ENCODE measurements at places on chromosomes 16 and 17. TPM values are rescaled to one million over a fixed set of nuclear protein-coding genes. Genes with fewer than 3 reads are reported as not detected.

Gene SOX9
- 65.9 TPM for total RNA-seq

DNA sequence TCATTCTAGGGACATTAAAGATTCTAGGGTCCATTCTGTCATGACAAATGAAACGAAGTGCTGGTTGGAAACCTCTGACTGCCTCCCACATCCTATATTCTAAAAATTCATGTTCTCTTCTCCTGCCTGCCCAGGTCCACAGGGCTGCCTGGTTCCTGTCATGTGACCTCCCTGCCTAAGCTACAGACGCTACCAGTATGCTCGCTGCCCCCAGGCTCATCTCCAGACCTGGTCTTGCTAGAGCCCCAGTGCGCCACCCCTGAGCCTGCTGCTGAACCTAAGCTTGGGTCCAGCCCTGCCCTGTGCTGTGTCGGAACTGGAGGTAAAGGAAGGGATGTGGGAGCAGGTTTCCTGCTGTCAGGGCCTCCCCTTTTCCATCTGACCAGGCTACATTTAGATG lies 231.6 kb upstream of the CDH5 start:
- DNase-seq, result no peak

- DNase-seq, result no peak
Measured at GRCh38 chr17:77481476-77482374, 341.0 kb downstream of the SEC14L1 start.

DNA sequence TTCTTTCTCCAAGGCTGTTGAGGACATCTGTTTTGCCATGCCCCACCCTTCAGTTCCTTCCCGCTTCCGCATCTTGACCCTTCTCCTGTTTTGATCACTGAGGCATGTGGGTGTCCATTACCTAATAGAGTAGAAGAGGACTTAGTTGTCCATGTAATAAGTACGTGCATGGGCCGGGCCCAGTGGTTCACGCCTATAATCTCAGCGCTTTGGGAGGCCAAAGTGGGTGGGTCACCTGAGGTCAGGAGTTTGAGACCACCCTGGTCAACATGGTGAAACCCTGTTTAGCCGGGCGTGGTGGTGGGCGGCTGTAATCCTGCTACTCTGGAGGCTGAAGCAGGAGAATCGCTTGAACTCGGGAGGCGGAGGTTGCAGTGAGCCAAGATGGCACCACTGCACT lies 637.8 kb upstream of the EEF2KMT start:
- no peak for DNase-seq

DNA sequence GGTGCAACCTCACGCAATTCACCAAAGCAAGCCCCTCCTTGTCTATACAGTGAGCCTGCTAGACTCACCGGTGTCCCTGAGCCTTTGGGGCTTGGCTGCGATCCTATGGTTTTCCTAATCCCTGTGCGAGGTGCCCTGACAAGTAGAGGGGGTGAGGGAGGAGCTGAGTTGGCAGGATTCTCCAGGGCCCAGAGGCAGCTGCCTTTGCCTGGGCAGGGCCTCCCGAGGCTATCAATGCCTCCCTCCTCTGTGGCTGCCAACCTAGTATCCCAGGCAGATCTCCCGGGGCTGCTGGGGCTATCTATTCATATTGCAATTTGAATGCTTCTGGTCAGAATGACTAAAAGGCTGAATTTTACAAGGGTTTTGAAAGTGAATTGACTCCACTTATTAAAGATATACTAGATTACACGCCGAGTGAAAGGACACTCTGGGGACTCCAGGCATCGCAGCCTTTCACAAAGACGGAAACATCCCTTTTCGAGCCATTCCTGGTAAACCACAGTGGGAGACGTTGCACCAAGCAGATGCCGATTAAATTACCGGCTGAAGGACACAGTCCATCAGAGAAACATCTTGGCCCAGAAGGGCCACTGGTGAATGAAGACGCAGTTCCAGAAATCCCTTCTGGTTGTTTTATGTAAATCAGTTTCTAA lies 11.3 kb upstream of the PITPNM3 start:
- DNase-seq, result no peak

DNA sequence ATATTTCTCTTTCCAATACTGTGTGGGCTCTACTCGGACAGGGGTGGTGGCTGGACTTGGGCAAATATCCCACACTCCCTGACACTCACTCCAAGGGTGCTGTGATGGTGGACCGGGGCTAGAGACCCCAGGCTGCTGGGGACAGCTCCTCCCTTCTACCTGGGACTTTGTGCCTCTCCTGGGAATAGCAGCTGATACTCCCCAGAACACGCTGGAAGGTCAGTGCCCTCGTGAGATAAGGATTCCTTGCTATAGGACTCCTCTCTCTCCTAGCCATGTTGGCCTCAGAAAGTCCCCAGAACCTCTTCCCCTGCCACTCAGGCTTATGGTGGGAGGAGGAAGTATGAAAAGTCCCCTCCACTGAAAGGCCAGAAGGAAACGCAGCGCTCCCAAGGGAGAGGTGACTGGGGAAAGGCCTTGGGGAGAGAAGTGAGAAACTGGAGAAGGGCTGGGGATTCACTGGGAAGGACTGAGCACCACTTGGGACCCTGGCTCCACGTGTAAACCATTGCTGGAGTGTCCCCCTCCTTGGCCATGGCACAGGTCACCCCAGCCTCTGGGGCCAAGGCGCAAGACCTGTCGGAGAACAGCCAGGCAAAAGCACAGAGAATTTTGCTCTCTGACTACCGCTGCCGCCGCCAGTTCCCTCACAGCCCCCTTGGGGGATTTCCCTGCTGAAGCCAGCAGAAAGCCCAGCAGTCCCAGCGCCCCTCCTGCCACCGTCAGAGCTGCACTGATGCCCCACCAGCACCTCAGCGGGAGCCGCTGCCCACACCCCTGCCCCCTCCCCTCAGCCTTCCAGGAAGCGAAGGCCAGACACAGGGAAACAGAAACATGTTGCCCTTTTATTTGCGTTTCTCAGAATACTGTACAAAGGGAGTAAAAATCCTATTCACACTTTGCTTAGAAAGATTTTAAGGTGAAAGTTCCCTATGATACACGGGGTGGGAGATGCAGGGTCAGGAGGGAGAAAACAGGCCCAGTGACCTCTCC lies 2.1 kb upstream of the GSDMB start:
- no peak for DNase-seq
